ENCODE measurements at places on chromosomes 3 and 15. TPM values are rescaled to one million over a fixed set of nuclear protein-coding genes. Genes with fewer than 3 reads are reported as not detected.

CXCR6 gene
- not detected for total RNA-seq

SLC22A13 gene
- not detected for total RNA-seq

CELSR3 gene
- total RNA-seq = 3.8 TPM

AP3S2 gene
- 25.4 TPM for total RNA-seq

SLC30A4 gene
- total RNA-seq = 1.4 TPM

PAQR5 gene
- 5.3 TPM for total RNA-seq

SPESP1 gene
- total RNA-seq = not detected

IL17RD gene
- total RNA-seq = 5.7 TPM

CCDC39 gene
- 0.03 TPM for total RNA-seq

CLDN1 gene
- total RNA-seq = 0.37 TPM

UCN2 gene
- total RNA-seq = 20.4 TPM

MKRN3 gene
- total RNA-seq = 14.5 TPM

MEGF11 gene
- total RNA-seq = 0.07 TPM

USP50 gene
- total RNA-seq = 0.70 TPM

SH2D7 gene
- not detected for total RNA-seq

TM4SF18 gene
- 0.03 TPM for total RNA-seq

NEK10 gene
- 1.0 TPM for total RNA-seq

ATP13A5 gene
- total RNA-seq = not detected

CYP1A2 gene
- total RNA-seq = not detected

RRP9 gene
- total RNA-seq = 87.2 TPM

SNX4 gene
- 22.3 TPM for total RNA-seq

IGSF11 gene
- not detected for total RNA-seq
